NCI-H1048 (cell line): ENCODE measurements at places on chromosomes 5 and 9.

GRCh38 chr5:127940854-127941253 is 142.7 kb upstream of the SLC12A2 start:
- DNase-seq = no peak

DNA sequence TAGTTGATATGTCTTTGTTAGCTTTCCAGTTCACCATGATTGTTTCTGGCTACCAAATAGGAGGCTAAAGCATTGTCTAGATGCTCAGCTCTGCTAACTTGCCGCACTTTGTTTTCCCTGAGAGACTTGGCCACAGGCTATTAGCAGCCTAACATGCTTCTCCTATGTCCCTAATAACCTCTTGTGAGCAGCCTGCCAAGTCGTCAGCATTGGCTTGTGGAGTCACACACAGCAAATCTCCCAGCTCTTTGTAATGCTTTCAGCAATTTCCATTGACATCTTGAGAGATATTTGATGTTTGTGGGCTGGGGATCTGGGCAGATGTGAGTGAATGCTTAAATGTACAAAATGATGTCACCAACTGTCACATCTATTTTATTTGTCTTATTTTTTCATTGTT is 346.9 kb downstream of the KDM4C start:
- DNase-seq = no peak

GRCh38 chr9:14654932-14655331 is 38.3 kb downstream of the ZDHHC21 start:
- DNase-seq = no peak

GRCh38 chr5:107646418-107646817 is 24.3 kb downstream of the EFNA5 start:
- no peak for DNase-seq
